CD4-positive, alpha-beta T cell treated with Interleukin-4 for 4 hours (primary cell): ENCODE measurements at places on chromosomes 12 and 14.

DNA sequence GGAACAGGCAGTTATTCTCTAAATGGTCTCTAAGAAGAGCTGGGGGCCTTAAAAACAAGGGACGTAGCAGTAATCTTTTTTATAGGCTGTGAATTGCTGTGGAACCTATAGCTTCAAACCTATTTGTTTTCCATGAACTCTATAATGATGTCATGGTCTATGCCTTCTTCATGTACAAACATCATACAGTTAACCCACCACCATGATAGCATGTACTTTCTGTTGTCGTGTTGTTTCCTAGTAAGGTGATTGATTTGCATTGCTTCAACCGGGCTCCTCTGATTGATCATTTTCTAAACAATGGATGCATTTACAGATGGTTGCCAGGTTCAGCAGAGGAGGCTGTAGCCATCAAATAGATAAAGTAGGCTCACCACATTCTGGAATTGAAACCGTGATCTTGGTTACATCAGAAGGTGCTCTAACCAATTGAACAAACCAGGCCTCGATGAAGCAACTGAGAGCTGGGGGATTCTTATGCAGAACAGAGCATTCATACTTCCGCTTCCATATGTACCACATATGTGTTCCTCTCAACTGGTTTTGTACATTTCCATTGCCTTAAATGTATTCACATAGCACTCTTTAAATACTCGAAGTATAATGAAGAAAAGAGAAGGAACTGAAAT lies 25.6 kb upstream of the PCNX1 start:
- no peak for DNase-seq

GRCh38 chr12:115481141-115481540 lies 796.4 kb downstream of the MED13L start:
- DNase-seq: no peak

GRCh38 chr12:117044790-117045159 lies 54.4 kb downstream of the TESC start:
- no peak for DNase-seq

DNA sequence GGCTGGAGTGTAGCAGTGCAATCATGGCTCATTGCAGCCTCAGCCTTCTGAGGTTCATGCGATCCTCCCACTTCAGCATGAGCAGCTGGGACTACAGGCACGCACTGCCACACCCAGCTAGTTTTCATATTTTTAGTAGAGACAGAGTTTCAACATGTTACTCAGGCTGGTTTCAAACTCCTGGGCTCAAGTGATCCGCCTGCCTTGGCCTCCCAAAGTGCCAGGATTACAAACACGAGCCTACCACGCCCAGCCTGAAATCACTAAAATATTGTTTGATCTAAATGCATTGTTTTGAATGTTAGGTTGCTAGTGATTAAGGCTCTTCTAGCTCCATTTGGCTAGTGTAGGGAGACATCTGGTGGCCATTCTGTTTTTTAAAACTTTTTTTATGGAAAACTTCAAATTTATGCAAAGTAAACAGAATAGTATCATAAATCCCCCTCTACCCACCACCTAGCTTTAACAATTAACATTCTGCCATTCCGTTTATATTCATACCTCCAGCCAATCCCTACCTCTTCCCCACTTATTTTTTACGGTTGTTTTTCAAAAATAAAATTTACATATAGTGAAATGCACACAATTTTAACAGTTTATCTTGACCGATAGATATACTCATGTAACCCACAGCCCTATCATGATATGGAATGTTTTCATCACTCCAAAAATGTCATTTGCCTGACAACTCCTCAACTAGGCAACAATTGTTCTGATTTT lies 37.8 kb downstream of the MYO1H start:
- peak; percentile 24 for DNase-seq

GRCh38 chr14:33163600-33163999 lies 224.9 kb downstream of the NPAS3 start:
- DNase-seq: no peak

DNA sequence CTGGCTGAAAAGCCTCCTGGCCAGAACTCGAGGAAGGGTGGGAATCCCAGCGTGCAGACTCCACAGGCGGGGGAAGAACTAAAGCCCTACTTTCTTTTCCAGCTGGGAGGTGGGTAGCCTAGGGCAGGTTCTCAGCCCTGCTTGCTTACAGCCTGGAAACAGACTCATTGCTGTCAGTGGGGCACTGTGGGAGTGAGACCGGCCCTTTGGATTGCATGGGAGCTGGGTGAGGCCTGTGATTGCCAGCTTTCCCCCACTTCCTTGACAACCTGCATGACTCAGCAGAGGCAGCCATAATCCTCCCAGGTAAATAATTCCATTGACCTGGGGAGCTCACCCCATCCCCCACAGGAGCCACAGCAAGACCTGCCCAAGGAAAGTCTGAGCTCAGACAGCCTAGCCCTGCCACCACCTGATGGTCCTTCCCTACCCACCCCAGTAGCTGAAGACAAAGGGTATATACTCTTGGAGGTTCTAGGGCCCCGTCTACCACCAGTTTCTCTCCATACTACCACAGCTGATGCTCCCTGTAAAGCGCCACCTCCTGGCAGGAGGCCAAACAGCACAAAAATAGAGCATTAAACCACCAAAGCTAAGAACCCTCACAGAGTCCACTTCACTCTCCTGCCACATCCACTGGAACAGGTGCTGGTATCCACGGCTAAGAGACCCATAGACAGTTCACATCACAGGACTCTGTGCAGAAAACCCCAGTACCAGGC lies 294.1 kb downstream of the SEC23A start:
- DNase-seq: no peak

GRCh38 chr14:56810836-56811592 lies 735 bp upstream of the OTX2 start:
- DNase-seq: no peak

DNA sequence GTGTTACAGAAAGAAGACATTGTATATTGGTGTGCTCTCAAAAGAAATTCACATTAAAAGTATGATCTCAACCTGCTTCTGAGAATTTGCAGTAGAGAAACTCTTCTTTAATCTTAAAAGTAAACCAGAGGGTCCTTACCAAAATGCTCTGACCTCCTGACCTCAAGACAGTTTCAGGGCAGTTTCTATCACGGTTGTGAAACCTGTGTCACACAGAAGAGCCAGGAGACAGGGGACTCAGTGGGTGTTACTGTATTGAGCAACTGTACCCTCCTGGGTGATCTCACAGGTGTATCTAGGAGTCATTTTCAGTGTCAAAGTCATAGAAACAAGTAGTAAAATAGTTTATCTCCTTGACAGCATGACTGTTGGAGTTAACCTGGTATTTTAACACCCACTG lies 178.0 kb downstream of the GRIP1 start:
- DNase-seq: no peak

- no peak for DNase-seq
These were observed 34.4 kb upstream of the P2RX4 start for GRCh38 chr12:121175383-121176119.

GRCh38 chr14:104560586-104560945 lies 19.0 kb upstream of the C14orf180 start:
- no peak for DNase-seq

DNA sequence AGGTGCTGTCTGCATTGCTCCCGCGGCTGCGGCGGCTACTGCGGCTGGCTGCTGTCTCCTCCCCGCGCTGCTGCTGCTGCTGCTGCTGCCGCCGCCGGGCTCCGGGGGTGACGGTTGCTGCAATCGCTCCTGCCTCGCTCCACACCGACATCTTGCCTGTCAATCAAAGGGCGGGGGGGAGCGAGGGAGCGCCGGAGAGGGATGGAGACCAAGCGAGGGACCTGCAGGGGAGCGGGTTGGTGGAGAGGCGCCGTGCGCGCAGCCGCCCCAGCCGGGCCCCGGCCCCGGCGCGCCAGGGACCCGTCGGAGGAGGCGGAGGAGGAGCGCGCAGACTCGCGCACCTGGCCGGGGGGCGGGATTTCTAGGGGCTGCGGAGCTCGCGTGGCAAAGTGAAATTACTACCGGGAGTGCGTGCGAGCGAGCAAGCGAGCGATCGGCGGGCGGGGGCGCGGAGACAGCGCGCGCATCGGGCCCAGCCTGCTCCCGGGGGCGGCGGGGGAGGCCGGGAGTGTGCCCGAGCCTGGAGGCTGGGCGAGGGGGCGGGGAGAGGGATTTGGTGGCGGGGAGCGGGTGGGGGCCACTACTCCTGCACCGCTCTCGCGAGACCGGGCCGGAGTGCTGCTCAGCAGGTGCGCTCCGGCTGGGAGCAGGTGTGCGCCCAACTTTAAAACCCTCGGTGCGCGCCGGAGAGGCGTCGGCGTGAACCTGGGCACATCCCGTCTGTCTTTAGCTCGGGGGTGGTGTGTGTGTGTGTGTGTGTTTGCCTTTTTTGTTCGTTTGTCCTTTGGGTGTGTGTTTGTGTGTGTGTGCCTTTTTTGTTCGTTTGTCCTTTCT lies at the start of gene KSR2:
Gene KSR2, minus strand, starts transcription at position 165 of the 834 bp plus-strand sequence. CDS start 735 bp downstream, outside the sequence.
- peak; percentile 24 for DNase-seq

DNA sequence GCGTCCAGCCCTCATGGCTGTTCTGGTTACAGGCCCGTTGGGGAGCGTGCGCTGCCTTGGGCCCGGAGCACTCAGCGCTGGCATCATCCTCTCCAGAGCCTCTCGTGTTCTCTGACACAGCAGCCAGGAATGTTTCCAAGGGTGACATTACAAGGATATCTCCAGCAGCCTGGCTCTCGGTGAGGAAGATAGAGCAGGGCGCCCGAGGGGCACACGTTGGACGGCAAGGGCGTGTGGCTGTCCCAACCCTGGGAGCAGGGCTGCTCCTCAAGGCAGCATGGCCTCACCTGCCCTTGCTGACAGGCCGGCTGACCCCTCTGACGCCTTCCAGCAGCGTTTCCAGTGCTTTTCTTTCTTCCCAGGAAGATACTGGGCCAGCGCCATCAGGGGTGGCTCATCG lies 14.4 kb downstream of the LRCOL1 start:
- DNase-seq: no peak
